ENCODE measurements at places on chromosomes 3 and 15.

- no peak for DNase-seq
Measured at GRCh38 chr3:85576697-85577200, 618.0 kb downstream of the CADM2 start.

DNA sequence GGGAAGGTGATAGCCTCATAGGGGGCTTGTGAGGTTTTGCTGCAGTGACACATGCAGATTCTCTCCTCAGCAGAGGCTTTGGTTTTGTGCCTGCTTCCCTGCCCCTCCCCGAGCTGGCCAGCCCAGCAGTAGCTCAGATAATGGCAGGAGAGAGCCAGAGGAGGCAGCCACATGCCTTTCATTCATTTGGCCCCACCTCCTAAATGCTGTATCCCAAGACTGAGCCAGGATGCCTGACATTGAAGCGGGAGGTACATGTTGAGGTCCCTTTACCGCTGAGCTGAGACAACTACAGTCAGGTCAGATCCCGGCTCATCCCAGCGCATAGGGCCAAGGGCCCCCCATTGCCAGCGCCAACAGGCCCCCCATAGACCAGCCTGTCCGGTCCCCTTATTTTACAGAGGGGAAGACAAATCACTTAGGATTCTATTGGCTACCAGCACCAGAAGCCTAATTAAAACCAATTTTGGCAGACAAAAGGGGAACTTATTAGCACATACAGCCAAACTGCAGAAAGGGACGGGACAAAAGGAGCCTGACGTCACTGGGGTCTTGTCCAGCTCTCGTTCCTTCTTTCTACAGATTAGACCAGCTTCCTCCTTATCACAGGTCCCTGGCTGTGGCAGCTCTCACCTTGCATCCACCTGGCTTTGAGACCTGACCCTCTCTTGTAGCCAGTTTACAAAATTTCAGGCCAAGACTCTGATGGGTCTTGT lies 12.1 kb upstream of the POLG start:
- DNase-seq = no peak

- DNase-seq = no peak
Measured at GRCh38 chr15:87961851-87962420, 294.6 kb downstream of the NTRK3 start.

DNA sequence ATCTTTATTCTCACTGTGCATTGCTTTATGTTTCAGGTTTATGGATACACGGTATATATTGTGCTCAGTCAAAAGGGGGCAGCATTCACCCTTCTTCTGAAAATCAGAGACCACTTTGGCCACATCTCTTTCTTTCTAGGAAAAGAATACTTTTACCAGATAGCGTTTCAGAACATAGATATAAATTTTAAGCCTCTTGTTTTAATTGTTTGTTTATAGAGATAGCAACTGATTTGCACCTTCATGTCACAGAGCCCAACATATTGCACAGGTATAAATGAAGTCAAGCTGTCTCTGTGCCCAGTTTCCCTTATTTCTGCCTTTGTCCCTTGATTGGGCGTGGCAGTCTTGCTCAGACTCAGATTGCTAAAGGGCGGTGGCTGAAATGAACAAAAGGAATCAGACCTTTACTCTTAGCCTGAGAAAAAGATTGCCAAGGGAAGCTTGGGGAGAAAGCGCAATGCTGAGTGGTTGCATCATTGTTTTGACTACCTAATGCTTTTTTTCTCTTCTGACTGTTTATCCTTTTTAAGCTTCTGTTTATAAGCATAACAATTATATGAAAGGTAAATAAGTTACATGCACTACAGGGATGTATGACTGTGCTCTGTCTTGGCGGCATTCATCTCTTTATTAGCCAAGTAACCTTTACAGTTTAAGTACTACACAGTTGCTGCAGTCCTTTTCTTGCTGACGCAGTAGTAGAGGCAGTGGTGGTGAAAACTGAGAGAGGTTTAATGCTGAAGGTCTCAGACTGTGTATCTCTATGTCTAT lies 70.8 kb upstream of the ZBTB20 start:
- peak; percentile 83 for DNase-seq

DNA sequence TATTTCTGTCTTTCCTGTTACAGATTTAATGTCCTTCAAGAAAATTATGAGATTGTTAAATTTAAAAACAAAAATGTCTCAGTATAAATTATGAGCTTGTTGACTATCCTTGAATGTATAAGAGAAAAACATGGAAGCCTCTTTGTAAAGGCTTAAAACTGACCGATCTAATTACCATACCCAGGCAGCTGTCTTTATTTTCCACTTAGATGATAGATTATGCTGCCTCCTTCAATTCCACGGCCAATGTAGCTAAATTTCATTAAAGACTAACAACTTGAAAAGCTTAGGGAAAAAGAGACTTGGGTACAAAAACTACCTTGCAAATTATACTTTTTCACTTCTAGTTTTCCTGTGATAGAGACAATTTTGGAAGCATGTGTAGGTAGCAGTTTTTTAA lies 88.3 kb downstream of the ATP10A start:
- DNase-seq = no peak

Data from choroid plexus epithelial cell (primary cell).